ENCODE measurements at places on chromosomes 7 and 10.

DNA sequence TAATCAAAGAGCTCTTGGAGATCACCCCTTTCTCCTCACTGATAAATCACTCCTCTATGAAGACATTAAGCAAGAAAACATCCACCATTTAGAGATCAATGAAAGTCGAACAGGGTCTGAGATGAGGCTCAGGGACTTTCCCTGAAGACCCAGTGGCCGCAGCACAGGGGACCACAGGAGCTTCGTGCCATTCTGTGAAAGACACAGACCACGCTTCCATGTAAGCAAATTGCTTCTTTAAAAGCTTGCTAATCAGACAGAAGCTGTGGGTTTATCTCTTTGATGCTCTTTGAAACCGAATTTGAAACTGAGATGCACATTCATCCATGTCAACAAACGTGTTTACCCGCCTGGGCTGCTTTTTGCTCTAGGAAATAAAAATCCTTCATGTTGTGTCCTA is 231.9 kb upstream of the PPP2R2D start:
- DNase-seq = no peak

- DNase-seq = peak; percentile 62
Observed at GRCh38 chr10:121536310-121536913, 61.8 kb downstream of the FGFR2 start.

- peak; percentile 43 for DNase-seq
Observed at GRCh38 chr7:64793106-64793755, 997 bp upstream of the ZNF138 start.

GRCh38 chr7:129615018-129615417 is 3.5 kb downstream of the NRF1 start:
- peak; percentile 83 for DNase-seq

- no peak for DNase-seq
Observed at GRCh38 chr7:71574153-71574860, 442.4 kb downstream of the GALNT17 start.

DNA sequence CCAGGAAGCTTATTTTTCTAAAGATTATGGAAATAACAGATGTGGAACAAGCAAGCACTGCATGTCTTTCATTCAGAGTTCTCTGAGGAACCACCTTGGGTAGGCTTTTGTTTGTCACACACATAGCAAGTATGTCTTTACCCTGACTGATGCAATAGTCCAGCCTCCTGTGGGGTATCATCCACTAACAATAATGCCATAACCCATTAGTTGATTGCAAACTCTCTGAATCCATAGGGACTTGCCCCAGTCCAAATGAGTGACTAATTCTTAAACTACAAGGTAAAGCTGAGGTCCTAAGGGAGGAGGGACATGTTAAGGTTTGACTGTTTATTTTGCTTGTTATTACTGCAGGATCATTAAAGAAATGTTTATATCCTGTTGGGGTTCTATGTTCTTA is 151.4 kb upstream of the PRPS1L1 start:
- no peak for DNase-seq
